Effector memory CD8-positive, alpha-beta T cell (primary cell): ENCODE measurements at places on chromosomes 7 and 10.

GRCh38 chr10:125449571-125449970, 233.4 kb downstream of the TEX36 start:
- DNase-seq = no peak

DNA sequence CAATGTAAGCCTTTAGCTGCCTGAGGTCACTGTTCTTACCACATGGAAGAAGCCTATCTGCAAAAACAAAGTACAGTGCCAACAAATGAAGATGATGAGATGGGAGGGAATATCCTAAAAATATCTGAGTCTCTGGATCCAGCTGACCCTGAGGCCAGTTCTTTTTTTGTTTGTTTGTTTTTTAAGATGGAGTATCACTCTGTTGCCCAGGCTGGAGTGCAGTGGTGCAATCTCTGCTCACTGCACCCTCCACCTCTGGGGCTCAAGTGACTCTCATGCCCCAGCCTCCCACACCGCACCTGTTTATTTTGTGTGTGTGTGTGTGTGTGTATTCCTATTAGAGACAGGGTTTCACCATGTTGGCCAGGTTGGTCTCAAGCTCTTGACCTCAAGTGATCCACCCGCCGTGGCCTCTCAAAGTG, 44.9 kb downstream of the HYCC1 start:
- DNase-seq = no peak

- DNase-seq = no peak
Observed at GRCh38 chr7:2517026-2517425, 2.5 kb upstream of the LFNG start.

GRCh38 chr7:131110297-131111080, 217.2 kb upstream of the MKLN1 start:
- DNase-seq = no peak

GRCh38 chr7:95255691-95256090, 68.6 kb downstream of the PON1 start:
- DNase-seq = no peak

- DNase-seq = no peak
Observed at GRCh38 chr10:17805330-17805729, 3.8 kb upstream of the MRC1 start.

- no peak for DNase-seq
Observed at GRCh38 chr7:101998029-101998905, 180.8 kb downstream of the CUX1 start.
